Stimulated activated CD8-positive, alpha-beta memory T cell treated with anti-CD3 and anti-CD28 coated beads, Interleukin-4, amount 100 ng/mL, for 48 hours (primary cell): ENCODE measurements at places on chromosomes 1 and 21.

- DNase-seq, result no peak
Observed at GRCh38 chr1:12127206-12127810, 39.5 kb upstream of the TNFRSF1B start.

GRCh38 chr1:201275253-201275666 lies 8.0 kb upstream of the PKP1 start:
- no peak for DNase-seq

DNA sequence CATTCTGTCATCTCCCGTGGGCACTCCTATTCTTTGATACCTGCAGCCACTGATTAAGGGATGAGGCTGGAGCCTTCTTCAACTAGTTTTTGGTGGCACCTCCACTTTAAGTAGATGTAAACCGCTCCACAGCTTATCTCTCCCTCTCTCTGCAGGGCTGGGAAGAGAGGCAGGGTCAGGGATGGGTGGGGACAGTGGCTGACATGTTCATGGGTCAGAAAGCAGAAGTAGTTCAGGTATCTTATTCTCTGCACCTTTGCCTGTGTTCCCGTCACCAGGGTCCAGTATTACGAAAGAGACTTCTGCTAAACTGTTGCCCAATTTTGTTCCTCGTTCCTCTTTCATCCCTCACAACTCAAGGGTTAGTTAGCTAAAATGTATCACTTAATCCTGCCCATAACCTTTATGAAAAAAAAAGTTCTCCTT lies 51.7 kb upstream of the EDEM3 start:
- no peak for DNase-seq

GRCh38 chr1:100164216-100164615 lies 13.8 kb downstream of the LRRC39 start:
- no peak for DNase-seq

DNA sequence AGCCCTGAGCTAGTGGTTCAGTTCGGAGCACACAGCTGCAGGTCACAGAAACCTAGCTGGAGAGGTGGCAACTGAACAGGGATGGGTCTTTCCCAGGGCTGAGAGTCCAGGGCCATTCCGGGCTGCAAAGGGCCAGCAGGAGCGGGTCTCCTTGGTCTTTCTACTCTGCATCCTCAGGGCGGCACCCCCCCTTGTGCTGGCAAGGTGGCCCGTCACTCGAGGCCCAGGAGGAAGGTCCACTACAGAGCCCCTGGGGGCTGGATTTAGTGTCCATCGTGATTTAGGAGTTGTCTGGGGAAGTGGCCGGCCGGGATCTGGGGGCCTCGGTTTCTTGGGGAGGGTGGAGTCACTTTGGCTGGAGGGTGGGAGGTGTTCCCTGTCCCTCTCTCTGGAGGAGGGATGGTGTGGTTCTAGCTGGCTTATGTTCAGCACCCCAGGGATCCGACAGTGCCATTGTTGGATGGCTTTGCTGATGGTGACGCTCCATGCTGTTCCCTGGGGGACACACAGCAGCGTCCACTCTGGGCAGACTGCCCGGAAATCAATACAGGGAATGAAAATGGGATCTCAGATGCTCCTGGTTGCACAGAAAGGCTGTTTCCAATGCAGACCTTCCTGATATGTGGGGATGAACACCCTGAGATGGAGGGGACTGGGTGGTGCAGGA lies 64.4 kb downstream of the UMODL1 start:
- DNase-seq, result no peak

GRCh38 chr1:1779691-1780597 lies 1.7 kb upstream of the NADK start:
- DNase-seq, result peak; percentile 76

GRCh38 chr1:38728585-38728908 lies 131.0 kb downstream of the RRAGC start:
- no peak for DNase-seq

DNA sequence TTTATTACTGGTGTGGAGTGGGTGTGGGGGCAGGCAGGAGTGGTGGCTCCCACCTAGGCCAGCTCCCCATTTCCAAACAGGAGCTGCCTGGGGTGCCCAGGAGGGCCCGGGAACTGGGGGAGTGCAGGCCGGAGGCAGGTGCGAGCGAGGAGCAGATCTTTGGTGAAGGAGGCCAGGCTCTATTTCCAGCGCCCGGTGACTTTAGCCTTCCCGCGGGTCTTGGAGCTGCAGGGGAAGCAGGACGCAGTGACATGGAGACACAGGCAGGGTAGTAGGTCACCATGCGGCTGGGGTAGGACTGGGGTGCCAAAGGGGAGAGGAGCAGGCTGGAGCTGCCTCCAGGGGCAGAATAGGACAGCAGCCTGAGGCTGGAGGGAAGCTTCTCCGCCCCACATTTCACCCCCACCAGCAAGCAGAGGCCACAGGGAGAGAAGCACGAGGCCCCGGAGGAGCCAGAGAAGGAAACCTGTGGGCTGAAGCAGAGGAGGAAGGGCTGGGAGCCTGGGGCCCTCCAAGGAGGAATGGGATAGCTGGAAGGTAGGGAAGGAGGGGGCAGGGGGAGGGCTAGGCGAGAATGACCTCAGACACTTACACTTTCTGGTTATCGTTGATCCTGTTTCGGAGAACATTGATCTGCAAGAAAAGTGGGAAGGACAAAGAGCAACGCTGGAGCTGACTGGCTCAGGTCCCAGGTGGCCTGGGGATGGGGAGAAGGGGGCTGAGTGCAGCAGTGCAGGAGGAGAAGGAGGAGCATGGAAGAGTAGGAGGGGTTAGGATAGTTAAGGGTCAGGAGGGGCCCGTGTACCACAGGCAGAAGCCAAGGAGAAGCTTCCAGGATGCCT lies 18.2 kb downstream of the TNNT2 start:
- DNase-seq, result no peak
